ENCODE measurements at places on chromosomes 13 and 19. TPM values are rescaled to one million over a fixed set of nuclear protein-coding genes. Genes with fewer than 3 reads are reported as not detected.

Gene CGB5
- not detected for total RNA-seq

Gene KRTDAP
- total RNA-seq, result not detected

- no peak for DNase-seq
- peaks cover 2% of the 10 kb centered on the region for H3K36me3 ChIP-seq
- no peak overlapping the region for H3K4me3 ChIP-seq
- H3K27ac ChIP-seq, result peak overlapping the region; percentile 91
- H3K4me1 ChIP-seq, result peaks cover 55% of the 10 kb centered on the region
Measured at GRCh38 chr13:94323764-94324758, 155.4 kb downstream of the DCT start.

DNA sequence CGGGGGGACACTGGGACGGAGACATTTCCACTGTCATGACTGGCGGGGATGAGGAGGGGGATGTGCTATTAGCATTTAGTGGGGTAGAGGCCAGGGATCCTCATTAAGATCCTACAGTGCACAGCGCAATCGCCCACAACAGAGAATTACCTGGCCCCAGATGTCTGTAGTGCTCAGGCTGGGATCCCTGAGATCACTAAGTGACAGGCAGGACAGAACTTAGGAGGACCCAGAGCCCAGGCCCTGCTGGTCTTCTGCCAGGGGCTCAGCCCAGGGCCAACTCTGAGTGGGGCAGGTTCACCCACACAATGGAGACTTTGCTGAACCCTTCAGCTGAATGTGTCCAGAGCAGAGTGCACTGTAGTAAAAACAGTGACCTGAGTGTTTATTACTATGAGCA lies 4.6 kb downstream of the RANBP3 start:
- H3K4me1 ChIP-seq, result peaks cover 35% of the 10 kb centered on the region
- H3K27ac ChIP-seq, result peak overlapping the region; percentile 22
- H3K4me3 ChIP-seq, result no peak overlapping the region
- H3K27me3 ChIP-seq, result no peaks in the 10 kb centered on the region
- no peak for DNase-seq
